ENCODE measurements at places on chromosomes 12 and 14.

GRCh38 chr14:20757965-20758364, 10.2 kb upstream of the EDDM3B start:
- no peaks in the 10 kb centered on the region for H3K36me3 ChIP-seq
- H3K4me3 ChIP-seq, result no peak overlapping the region
- H3K27ac ChIP-seq, result no peak overlapping the region

DNA sequence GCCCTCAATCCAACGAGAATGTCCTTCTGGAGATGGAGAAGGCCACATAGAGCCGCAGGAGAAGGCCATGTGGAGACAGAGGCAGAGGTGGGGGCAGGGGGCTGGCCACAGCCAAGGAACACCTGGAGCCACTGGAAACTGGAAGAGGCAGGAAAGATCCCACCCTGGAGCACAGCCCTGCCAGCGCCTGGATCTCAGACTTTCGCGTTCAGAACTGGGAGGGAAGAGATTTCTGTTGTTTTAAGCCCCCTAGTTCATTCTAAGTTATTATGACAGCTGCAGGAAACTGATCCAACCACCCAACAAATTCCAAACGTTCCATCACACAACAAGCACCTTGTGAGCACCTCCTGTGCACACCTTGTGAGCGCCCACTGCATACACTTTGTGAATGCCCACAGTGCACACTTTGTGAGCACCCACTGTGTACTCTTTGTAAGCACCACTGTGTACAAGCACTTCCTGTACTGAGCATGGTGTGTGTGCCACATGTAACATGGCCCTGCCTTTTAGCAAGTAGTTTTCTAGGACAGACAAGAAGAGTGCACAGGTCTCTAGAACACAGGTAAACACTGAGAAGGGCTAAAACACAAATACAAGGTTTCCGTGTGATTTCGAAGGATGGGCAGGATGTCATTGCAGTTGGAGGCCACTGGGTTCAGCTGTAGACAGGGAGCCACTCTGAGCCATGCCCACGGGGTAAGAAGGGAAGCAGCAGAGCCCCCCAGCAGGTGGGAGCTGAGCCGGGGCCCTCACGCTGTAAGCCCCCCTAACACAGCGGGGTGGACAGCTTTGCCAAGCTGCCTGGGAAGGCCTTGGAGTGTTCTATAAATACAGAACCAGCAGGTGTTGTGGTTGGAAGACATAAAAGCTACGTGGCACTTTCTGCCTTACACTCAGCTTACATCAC, 15.4 kb downstream of the RIMBP2 start:
- no peaks in the 10 kb centered on the region for H3K4me1 ChIP-seq
- DNase-seq, result no peak
- H3K27me3 ChIP-seq, result peaks cover 3% of the 10 kb centered on the region
- no peaks in the 10 kb centered on the region for H3K36me3 ChIP-seq

DNA sequence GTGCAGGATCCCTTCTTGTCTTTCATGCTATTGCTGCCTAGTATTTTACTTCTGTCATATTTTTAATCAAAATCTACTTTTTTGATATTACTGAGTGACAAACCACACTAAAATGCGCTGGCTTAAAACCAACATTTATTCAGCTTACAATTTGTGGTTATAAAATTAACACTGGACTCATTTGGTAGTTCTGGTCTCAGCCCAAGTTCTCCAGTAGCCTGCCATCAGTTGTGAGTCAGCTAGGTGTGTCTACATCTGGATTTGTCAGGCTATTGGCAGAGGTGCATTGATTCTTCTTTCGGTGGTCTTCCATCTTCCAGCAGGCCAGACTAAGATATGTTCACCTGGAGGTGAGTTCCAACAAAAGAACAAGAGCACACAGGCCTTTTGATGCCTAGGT, 765.1 kb upstream of the FBXO33 start:
- H3K27ac ChIP-seq, result no peak overlapping the region
- no peaks in the 10 kb centered on the region for H3K27me3 ChIP-seq
- no peak overlapping the region for H3K4me3 ChIP-seq
- no peaks in the 10 kb centered on the region for H3K4me1 ChIP-seq
- H3K36me3 ChIP-seq, result no peaks in the 10 kb centered on the region

- H3K4me3 ChIP-seq, result peak overlapping the region; percentile 94
- DNase-seq, result no peak
- peak overlapping the region; percentile 95 for H3K27ac ChIP-seq
- H3K36me3 ChIP-seq, result peaks cover 7% of the 10 kb centered on the region
These were observed 3.8 kb downstream of the PARP11 start for GRCh38 chr12:3869433-3869832.

- H3K36me3 ChIP-seq, result peaks cover 11% of the 10 kb centered on the region
- DNase-seq, result no peak
- H3K4me3 ChIP-seq, result no peak overlapping the region
- H3K4me1 ChIP-seq, result peaks cover 57% of the 10 kb centered on the region
- no peak overlapping the region for H3K27ac ChIP-seq
These were observed 6.7 kb downstream of the BAG5 start for GRCh38 chr14:103555559-103556337.

- no peak overlapping the region for H3K4me3 ChIP-seq
- no peaks in the 10 kb centered on the region for H3K36me3 ChIP-seq
- DNase-seq, result no peak
- H3K4me1 ChIP-seq, result no peaks in the 10 kb centered on the region
- no peaks in the 10 kb centered on the region for H3K27me3 ChIP-seq
These were observed 1127.9 kb downstream of the VRK1 start for GRCh38 chr14:97924922-97925613.

- H3K36me3 ChIP-seq, result no peaks in the 10 kb centered on the region
- DNase-seq, result no peak
- H3K4me1 ChIP-seq, result peaks cover 15% of the 10 kb centered on the region
These were observed 14.8 kb downstream of the KMT5A start for GRCh38 chr12:123398550-123399254.

- H3K27ac ChIP-seq, result no peak overlapping the region
- no peak overlapping the region for H3K4me3 ChIP-seq
- H3K27me3 ChIP-seq, result no peaks in the 10 kb centered on the region
- DNase-seq, result no peak
- no peaks in the 10 kb centered on the region for H3K36me3 ChIP-seq
These were observed 16.1 kb upstream of the EIF4B start for GRCh38 chr12:52990206-52990605.

DNA sequence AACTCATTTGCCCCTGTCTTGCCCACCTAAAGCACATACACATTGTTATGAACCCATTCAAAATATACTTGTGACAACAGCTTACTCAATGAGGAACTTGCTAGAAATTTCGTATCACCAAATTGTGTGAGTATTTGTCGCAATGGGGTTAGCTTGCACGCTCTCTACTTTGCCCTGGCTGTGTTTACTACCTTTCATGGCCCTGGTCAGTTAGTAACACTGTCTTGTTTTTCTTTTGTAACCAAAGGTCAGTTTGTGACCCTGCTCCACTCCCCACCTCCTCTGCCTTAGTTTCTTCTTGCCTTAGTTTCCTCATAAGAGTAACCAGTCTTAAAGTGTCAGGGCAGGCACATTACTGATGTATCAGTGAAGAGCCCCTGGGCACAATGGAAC, 205.8 kb upstream of the EEA1 start:
- no peak for DNase-seq
- H3K27me3 ChIP-seq, result no peaks in the 10 kb centered on the region
- H3K27ac ChIP-seq, result peak overlapping the region; percentile 33
- H3K36me3 ChIP-seq, result no peaks in the 10 kb centered on the region
- H3K4me1 ChIP-seq, result peaks cover 28% of the 10 kb centered on the region

GRCh38 chr14:90093942-90094595, 32.3 kb downstream of the KCNK13 start:
- no peaks in the 10 kb centered on the region for H3K36me3 ChIP-seq
- DNase-seq, result no peak
- H3K27ac ChIP-seq, result no peak overlapping the region
- H3K4me3 ChIP-seq, result no peak overlapping the region

DNA sequence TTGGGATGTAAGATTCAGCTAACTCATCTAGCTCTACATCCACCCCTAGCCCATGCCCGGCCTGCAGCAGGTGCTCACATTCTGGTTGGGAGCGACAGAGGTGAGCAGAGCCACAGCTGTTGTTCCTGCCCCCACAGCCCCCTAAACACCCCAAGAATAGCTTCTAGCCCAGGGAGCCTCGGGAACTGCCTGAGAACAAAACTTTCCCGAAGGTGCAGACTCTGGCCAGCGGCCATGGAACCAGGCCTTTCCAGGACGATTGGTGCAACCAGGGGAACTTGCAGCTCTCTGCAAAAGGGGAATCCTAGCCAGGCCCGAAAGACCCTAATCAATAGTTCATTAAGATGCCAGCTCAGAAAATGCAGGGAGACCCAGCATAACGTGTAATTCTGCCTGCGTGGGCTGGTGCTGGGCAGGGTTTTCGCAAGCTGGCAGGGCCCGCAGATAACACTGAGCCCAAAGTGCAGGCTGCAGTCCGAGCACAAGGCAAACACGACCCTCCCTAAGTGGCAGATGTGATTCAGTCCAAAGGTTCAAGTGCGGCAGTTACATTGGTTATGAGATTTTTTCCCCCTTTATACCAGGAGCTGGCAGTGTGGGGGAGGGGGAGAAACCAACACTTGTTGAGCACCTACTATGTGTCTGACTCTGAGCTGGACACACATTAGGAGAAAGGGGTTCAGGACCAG, 122.5 kb upstream of the MAP1LC3B2 start:
- H3K4me3 ChIP-seq, result no peak overlapping the region
- no peaks in the 10 kb centered on the region for H3K4me1 ChIP-seq
- no peaks in the 10 kb centered on the region for H3K36me3 ChIP-seq
- DNase-seq, result no peak
- no peak overlapping the region for H3K27ac ChIP-seq

DNA sequence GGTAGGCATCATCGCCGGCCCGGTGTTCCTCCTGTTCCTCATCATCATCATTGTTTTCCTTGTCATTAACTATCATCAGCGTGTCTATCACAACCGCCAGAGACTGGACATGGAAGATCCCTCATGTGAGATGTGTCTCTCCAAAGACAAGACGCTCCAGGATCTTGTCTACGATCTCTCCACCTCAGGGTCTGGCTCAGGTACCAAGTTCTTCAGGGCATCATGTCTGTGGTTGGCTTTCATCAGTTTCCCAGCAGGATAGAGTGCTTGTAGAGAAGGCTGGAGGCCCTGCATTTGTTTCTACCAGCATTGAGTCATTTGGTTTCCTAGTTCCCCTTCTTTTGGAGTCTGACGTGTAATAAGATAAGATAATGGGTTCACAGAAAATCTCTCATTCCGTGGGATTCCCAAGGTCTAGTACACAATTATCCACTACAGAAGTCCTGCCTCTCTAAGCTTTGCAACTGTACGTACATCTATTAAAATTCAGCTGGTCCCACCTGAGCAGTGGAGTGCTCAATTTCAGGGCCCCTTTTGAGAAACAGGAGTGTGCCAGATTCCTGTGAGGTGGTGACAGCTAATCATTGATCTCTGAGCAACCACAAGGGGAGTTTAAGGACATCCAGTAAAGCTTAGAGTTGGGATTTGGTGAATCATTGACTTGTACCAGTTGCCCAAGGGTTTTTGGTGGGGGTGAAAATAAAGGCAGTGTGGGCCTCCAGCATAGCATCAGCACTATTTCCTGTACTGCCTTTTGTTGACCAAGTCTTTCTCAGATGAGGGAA, 25.1 kb downstream of the ACVR1B start:
- H3K36me3 ChIP-seq, result peaks cover 29% of the 10 kb centered on the region
- peaks cover 6% of the 10 kb centered on the region for H3K27me3 ChIP-seq

GRCh38 chr14:66884149-66884548, 305.1 kb upstream of the GARIN2 start:
- DNase-seq, result no peak
- H3K36me3 ChIP-seq, result peaks cover 9% of the 10 kb centered on the region
- H3K27me3 ChIP-seq, result peaks cover 4% of the 10 kb centered on the region
- H3K4me1 ChIP-seq, result no peaks in the 10 kb centered on the region

DNA sequence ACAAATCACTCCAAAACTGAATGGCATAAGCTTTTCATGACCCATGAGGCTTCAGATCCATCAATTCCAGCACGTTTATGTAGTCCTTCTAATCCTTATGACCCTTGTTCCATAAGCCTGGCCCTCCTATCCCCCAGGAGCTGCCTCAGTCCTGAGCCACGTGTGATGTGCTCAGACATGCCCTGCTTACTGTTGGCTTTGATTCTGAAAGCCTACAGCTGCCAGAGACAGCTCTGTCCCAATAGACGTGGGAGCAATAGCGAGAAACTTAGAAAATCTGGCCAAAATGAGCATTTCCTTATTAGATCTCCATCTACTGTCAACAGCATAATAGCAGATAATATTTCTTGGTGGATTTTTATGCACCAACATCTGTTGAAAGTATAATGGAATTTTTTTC, 33.2 kb downstream of the DUSP6 start:
- peaks cover 12% of the 10 kb centered on the region for H3K4me1 ChIP-seq
- H3K27ac ChIP-seq, result no peak overlapping the region
- no peak for DNase-seq
- H3K27me3 ChIP-seq, result no peaks in the 10 kb centered on the region
- H3K36me3 ChIP-seq, result no peaks in the 10 kb centered on the region

- H3K27ac ChIP-seq, result no peak overlapping the region
- no peak for DNase-seq
- H3K36me3 ChIP-seq, result no peaks in the 10 kb centered on the region
These were observed 120.5 kb downstream of the TBC1D30 start for GRCh38 chr12:64944966-64945365.

DNA sequence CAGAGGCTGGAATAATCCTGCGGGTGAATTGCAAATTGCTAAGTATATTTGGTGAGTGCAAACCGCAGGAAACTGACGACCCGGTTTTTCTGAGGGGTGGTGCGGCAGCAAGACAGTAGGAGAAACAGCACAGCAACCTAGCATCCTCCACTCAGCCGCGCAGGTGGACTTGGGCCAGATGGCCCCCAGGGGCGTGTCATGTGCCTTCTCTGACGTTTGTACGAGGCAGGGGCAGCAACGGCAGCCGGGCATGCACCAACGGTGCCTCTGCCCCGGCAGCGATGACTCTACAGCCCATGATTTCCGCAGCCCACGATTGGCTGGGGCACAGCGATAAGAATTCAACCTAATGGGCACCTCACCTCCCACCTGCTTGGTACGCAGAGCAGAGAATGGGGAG, 11.1 kb upstream of the CLEC2A start:
- H3K4me1 ChIP-seq, result peaks cover 35% of the 10 kb centered on the region
- no peak overlapping the region for H3K27ac ChIP-seq
- no peaks in the 10 kb centered on the region for H3K36me3 ChIP-seq
- H3K27me3 ChIP-seq, result no peaks in the 10 kb centered on the region

DNA sequence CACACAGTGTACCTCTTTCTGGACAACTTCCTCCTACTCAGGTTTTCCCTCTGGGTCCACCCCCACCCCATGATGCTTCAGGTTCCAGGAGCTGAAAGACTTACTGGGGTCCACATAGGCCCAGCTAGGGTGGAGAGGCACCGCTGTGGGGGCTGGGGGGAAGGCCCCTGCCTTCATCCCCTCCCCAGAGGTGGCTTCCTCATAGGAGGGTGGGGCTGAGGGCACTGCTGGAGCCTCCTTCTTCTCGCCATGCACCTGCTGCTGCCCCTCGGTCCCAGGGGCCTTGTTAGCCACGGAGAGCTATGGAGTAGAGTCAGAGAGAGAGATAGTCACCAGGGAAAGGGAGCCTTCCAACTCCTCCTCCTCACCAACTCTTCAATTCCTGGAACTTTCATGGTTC, 2.7 kb downstream of the FAIM2 start:
- H3K4me3 ChIP-seq, result no peak overlapping the region
- no peak for DNase-seq
- peaks cover 10% of the 10 kb centered on the region for H3K4me1 ChIP-seq
- peaks cover 2% of the 10 kb centered on the region for H3K27me3 ChIP-seq
- H3K36me3 ChIP-seq, result no peaks in the 10 kb centered on the region
